ENCODE measurements at places on chromosomes 12 and 14.

DNA sequence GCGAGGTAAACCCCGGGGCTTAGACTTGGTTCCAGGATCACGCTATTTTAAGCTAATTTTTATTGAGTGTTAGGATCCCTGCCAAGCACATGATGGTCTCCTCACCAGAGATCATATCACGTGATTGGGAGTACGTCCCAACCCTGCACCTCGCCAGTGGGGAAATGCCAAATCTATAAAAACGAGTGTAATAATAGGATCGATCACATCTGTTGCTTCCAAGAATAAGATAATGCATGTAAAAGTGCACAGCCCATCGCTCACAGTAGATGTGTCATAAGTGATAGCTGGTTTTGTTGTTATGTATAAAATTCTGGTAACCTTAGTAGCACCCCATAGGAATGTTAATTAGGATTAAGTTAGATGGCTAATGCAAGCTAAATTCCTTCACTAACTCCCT, 581.0 kb upstream of the TMEM132C start:
- DNase-seq: no peak

GRCh38 chr12:124323771-124324530, 29.1 kb downstream of the RFLNA start:
- no peak for DNase-seq

- DNase-seq: no peak
These were observed 193.5 kb upstream of the PLEKHG7 start for GRCh38 chr12:92509156-92509738.

GRCh38 chr14:93923626-93924025, 3.5 kb upstream of the FAM181A start:
- no peak for DNase-seq

- DNase-seq: peak; percentile 85
These were observed 9.2 kb downstream of the PHB2 start for GRCh38 chr12:6961278-6961694.

DNA sequence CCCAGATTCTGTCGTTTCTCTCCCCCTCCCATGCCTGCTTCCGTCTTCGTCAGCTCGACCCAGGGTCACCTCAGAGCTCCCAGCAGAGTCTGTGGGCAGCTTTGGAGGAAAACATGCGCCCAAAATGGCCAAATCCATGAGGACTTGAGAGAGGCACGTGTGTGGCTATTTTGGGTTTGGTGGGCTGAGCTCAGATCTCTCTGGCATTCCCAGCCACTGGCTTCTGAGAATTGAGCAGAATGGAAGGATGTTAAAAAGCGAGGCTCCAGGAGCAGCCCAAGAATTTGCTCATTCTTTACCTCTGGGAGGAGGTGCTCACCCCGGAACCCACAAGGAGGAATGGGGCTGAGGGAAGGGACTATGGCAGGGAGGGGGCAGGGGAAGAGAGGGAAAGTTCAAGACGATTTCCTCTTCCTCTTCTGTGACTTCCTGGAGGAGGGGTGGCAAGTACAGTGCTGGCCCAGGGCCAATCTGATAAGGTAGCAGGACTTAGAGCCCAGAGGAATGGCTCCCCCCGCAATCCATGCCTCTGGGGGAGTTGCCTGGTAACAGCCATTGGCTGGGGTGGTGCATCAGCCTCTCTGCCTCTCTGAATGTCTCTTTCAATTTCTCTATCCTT, 20.1 kb downstream of the TSPAN9 start:
- no peak for DNase-seq

DNA sequence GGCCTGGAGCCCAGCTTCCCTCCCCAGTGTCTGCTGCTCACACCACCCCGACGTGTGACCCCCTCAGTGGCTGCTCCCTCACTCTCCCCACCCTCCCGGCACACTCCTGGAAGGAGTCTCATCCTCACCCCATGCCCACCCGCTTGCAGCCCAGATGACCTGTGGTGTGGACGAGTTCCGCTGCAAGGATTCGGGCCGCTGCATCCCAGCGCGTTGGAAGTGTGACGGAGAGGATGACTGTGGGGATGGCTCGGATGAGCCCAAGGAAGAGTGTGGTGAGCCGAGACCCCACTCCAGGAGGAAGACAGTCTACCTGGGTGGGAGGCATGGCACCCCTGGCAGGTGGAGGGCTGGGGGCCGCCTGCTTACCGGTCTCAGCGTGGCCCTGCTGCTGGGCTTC, 15.0 kb upstream of the NXPH4 start:
- no peak for DNase-seq

DNA sequence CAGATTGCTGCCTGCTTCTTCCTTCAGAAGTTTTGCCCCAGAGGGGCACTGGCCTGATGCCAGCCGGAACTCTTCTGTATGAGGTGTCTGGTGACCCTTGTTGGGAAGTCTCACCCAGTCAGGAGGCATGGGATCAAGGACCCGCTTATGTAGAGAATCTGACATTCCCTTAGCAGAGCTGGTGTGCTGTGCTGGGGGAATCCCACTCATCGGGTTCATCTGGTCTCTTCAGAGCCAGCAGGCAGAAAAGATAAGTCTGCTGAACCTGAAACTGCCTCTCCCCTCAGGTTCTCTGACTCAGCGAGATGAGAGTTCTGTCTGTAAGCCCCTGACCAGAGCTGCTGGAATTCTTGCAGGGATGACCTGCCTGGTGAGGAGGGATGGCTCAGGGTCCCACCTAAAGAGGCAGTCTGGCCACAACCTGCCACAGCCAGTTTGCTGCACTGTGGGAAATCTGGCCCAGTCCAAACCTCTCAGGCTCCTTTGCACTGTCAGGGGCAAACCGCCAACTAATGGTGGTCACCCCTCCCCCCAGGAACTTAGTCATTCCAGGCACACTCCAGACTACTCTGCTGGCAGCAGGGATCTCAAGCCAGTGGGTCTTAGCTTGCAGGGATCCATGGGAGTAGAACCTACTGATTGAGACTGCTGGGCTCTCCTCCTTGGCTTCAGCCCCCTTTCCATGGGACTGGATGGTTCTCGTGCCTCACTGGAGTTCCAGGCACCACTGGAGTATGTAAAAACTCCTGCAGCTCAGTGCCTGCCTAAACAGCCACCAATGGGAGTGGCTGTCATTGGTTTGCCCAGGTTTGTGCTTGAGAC, 4.1 kb downstream of the CLEC2D start:
- peak; percentile 27 for DNase-seq

DNA sequence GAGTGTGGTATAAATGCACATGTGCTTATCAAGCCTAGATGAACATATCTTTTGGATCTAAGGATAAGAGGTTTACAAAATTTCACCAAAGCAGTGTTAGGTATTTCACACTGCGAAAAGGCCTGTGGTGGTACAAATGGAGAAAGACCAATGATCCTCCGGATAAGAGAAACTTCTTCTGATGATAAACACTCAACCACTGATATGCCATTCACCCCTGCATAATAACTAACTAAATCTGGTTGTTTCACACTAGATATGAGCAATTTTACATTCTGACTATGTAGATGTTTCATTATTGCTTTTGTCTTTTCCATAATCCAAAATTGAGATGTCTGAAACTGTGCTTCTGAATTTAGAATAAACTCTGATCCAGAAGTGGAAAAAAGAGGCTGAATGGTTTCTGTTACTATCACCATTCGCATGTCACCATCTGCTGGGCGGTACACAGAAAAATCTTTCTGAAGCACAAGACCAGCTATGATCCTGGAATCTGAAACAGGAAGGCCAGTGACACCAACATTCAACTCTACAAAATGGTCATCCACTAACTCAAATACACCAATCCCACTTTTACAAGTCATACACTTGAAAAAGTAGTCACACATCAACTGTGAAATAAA, 1.3 kb downstream of the BBS10 start:
- DNase-seq: no peak

- no peak for DNase-seq
These were observed 101.2 kb downstream of the TMEM30B start for GRCh38 chr14:61179796-61180398.

DNA sequence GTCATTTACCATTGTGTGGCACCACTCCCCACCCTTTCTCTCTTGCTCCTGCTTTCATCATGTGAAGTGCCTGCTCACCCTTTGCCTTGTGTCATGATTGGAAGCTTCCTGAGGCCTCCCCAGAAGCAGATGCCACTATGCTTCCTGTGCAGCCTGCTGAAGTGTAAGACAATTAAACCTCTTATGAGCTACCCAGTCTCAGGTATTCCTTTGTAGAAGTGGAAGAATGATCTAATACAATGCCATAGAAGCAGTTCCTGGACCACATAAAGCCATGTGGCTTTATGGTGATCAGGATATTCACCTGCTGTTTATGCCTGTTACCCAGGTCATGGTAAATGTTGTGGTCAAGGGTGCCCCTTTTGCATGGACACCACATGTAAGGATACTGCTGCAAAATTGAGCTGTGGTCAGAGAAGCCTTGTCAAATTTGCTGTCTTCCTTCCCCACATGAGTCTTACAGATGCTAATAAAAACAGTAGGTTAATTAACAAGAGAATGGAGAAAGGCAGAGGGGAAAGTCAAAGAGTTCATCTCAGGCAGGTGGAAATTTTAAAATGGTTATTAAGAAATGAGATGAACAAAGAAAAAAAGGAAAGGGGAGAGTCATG, 112.8 kb upstream of the IFNG-AS1 start:
- no peak for DNase-seq

GRCh38 chr14:99571303-99571986, 32.6 kb downstream of the CCDC85C start:
- DNase-seq: no peak

- no peak for DNase-seq
These were observed 30.1 kb downstream of the SLC15A4 start for GRCh38 chr12:128793701-128794100.

DNA sequence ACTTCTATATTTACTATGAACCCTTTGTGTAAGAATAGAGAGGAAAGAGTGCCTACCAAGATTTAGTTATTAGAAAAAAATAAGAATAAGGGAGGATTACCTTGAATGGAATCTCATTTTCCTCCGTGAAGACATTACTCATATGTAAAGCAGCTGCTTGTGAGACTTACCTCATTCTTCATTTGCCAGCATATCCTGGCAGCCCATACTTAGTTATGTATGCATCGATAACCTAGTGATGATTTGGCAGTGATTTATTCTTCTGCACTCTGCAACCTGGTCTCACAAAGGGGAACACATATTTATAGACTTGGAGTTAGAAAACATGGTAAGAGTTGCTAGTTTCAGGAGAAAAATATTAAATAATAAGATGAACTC, 56.8 kb downstream of the LRFN5 start:
- no peak for DNase-seq

GRCh38 chr14:28515571-28515970, 251.0 kb upstream of the FOXG1 start:
- no peak for DNase-seq

DNA sequence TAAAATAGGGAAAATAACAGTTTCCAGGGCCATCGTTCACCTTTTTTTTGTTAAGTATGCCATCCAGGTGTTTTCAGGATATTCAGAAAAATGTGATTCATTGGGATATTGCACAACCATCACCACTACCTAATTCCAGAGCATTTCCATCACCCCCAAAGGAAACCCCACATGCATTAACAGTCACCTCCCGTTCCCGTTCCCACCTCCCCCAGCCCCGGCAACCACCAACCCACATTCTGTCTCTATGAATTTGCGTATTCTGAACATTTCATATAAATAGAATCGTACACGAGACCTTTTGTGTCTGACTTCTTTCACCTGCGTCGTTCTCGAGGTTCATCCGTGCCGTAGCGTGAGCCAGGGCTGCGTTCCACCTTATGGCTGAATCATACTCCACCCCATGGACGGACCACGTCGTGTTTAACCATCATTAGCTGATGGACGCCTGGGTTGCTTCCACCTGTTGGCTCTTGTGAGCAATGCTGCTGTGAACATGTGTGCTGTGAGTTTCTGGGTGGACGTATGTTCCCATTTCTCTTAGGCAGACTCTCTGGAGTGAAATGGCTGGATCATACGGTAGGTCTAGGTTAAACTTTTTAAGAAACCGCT, 51.0 kb upstream of the NCOR2 start:
- DNase-seq: no peak

DNA sequence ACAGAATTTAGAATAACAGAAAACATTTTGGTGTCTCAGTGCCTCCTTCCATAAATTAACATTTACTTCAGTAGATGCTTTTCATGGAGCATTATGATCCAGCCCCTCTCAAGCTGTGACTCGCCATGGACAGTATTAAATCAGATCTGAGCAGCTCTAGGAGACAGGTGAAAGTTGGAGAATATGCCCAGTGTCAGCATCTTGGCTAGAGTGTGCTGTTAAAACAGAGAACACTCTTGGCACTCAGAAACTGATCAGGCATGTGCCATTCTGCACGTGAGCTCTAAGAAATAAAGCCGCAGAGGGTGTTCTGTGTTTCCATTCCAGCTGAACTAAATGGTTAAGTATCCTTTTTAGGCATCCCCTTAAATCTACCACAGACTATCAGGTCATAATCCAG, 68.0 kb downstream of the DIP2B start:
- no peak for DNase-seq

DNA sequence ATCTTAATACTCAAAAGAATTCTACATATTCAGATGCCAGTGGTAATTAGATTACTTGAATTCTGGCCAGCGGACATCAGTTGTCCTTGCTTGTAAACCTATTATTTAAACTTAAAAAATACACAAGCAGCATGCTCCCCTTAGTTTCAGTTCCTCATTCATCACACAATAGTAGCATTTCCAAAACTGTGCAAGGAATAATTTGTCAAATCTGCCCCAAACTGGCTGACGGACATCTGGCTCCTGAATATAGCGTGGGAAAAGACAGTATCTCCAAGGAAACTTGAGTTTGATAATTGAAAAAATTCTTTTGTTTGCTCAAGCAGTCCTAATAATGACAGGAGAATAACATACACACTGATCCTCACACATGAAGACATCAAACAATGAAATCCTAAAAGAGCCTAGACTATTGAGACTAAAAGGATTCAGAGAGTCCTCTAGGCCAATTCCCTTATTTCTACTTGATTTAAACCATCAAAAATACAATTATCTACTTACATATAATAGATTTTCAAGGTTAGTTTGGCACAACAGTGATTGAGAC, 90.4 kb downstream of the KIF21A start:
- no peak for DNase-seq

GRCh38 chr14:63452796-63453195, 90.4 kb downstream of the PPP2R5E start:
- DNase-seq: no peak

DNA sequence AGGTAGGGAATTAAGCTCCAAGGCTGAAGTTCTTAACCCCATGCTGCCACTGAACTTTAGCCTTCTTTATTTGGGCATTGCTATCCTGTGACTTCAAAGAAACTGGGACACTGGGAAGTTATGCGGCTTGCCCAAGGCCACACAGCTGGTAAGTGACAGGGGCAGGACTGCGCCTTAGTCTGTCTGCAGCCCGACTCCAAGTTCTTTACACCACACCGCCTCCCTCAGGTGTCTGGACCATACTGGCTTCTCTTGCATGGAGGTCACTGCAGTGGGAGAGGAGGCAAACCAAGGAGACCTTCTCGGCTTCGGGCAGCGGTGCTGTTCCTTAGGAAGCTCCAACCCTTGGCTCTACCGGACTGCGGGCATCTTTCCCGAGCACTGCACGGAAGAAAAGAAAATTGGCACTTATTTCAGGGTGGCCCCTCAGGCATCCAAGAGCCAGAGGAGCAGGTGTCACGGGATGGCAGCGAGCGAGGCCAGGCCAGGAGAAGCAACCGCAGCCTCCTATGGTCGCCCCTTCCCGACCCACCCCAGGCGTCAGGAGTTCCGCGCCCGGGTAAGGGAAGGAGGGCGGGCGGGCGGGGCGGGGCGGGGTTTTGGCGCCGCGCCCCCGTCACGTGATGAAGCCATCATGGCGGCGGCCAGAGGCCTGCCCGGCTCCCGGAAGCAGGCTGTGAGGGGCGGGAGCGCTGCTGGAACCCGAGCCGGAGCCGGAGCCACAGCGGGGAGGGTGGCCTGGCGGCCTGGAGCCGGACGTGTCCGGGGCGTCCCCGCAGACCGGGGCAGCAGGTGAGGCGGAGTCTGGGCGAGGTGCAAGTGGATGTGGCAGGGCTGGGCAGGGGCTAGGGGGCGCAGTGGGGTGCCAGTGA, 16.4 kb upstream of the ESPL1 start:
- DNase-seq: peak; percentile 34

- DNase-seq: no peak
These were observed 233.2 kb downstream of the MDGA2 start for GRCh38 chr14:47442211-47442610.

Measured in activated CD4-positive, CD25-positive, alpha-beta regulatory T cell treated with anti-CD3 and anti-CD28 coated beads, Interleukin-2, amount 50 U/mL, for 16 hours (primary cell).